Renal cortical epithelial cell (primary cell): ENCODE measurements at places on chromosomes 12 and 14. TPM values are rescaled to one million over a fixed set of nuclear protein-coding genes. Genes with fewer than 3 reads are reported as not detected.

The LMNTD1 gene
- total RNA-seq: not detected in 2 replicates

The SLC4A8 gene
- total RNA-seq: 1.0 and 2.1 TPM in 2 replicates

The EPS8 gene
- total RNA-seq: 51.1 and 195 TPM in 2 replicates

The PRH2 gene
- not detected in 2 replicates for total RNA-seq

The B3GNT4 gene
- total RNA-seq: 2.6 and 18.9 TPM in 2 replicates

The ASIC1 gene
- 0.30 TPM in 1 of 2 replicates, not detected in the other for total RNA-seq

The PTPRQ gene
- total RNA-seq: 0.17 and 0.20 TPM in 2 replicates

The TRMT5 gene
- total RNA-seq: 11.6 and 28.5 TPM in 2 replicates

The KRT4 gene
- total RNA-seq: not detected in 2 replicates

The BEST3 gene
- 0.55 and 0.87 TPM in 2 replicates for total RNA-seq

The B4GALNT1 gene
- total RNA-seq: 0.20 and 1.4 TPM in 2 replicates
